Nucleus accumbens (tissue), 56 donors: ENCODE measurements at places on chromosomes 2 and 18.

DNA sequence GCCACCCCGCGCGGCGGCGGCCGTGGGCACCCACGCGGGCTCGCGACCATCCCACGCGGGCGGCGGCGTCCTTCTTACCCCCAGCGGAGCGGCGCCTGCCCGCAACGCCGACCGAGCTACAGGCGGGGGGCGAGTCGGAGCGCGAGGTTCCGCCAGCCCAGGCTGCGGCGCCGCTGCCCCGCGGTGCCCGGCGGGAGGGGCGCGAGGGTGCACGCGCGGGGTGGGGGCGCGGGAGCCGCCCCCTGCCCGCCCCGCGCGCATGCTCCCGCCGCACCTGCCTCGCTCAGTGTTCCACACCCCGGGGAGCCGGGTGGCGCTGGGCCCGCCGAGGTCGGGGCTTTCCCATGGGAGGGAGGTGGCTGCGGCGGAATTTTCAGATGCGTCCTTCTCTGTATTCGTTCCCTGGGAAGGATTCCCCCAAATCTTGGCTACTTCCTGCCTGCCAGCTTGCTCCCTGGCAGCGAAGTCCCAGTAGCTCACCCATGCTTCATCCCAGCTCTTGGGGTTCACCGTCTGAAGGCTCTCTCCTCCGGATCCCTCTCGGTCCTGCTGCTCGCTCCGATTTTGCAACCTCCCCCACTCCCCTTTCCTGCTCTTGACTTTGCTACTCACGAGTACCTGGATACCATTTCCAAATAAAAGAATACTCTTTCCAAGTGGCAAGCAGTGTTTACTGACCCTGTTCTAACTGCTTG, at the start of gene L3MBTL4:
Gene L3MBTL4, minus strand, starts transcription at position 189 of the 695 bp plus-strand sequence. CDS start 103,286 bp downstream, outside the sequence.
- DNase-seq: peak; percentile 54

GRCh38 chr18:24060644-24061043, 46.1 kb downstream of the TTC39C start:
- no peak for DNase-seq

- no peak for DNase-seq
Observed at GRCh38 chr18:9380621-9381395, 46.2 kb downstream of the TWSG1 start.

DNA sequence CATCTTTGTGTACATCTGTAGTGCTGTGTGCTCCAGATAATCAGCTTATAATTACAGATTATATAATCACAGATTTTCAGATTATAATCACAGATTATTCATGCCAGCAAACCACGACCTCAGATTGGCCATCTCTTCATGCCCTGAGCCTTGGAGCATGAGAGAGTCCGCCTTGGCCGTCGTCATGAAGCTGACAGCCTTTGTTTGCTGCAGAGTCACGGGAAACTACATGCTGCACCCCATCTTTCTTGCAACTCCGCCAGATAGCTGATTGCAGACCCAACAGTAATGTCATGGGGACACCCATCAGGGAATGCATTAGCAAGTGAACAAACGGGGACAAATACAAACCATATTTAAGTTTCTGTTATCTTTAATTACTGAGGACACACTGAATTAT, 7.3 kb downstream of the TMEM178A start:
- DNase-seq: no peak

DNA sequence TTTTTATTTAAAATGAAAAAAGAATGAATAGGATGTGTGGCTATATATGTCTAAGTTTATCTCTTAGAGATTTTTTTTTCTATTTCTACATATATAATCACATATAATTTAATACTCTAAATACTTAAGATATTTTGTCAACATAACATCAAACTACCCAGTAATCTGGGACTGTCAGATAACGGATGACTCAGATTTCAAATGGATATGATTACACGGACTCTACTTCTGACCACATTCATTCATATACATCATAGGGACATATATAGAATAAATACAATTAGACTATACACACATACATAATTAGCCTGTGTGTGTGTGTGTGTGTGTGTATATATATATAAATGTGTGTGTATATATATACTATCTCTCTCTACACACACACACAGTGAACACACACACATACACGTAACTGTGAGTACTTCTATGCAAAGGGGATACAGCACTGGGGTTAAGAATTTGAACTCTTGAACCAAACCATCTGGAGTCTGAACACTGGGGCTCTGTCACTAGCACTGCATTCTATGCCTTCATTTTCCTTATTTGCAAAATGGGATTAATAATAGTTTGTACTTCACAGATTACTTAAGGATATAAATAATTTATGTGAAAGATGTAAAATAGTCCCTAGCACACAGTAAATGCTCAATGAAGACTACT, 59.5 kb downstream of the CHN1 start:
- no peak for DNase-seq

DNA sequence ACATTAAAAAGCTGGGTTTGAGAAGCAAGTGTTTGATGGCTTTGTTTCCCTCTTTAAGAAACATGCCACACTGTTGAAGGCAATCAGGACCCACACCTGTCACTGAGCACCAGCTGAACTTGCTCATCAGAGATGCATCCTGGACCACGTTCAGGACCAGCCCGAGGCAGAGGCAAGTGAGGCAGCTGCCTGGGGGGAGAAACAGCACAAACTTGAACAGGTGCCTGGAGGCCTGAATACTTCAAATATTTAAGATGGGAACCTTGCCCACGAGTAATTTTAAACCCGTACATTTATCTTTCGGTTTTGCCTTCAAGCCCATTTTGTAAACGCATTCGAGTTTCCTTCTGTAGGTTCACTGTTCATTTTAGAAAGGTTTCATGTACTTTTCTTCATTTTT, 421.3 kb downstream of the NYAP2 start:
- no peak for DNase-seq

GRCh38 chr2:190759749-190760213, 110.9 kb downstream of the NAB1 start:
- DNase-seq: no peak

DNA sequence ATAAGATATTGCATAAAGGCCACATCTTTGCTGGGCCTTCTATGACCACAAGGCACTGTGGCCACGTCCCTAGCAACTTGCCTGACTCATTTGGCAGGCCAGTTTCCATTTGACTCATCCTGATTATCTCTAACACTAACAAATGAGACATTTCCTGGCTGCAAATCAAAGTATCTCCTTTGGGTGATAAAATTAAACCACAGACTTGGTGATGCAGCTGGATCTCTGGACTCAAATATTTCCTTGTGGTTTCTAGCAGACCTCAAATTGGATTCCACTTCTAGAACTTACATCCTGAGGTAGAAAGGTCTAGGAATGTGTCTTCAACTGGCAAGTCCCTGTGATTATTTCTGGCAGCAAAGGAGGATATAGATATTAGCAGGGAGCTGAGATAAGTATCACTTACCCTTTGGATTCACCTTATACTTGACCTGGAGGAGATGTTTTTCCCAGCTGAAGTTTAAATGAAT, 167.9 kb upstream of the NXPH2 start:
- no peak for DNase-seq

DNA sequence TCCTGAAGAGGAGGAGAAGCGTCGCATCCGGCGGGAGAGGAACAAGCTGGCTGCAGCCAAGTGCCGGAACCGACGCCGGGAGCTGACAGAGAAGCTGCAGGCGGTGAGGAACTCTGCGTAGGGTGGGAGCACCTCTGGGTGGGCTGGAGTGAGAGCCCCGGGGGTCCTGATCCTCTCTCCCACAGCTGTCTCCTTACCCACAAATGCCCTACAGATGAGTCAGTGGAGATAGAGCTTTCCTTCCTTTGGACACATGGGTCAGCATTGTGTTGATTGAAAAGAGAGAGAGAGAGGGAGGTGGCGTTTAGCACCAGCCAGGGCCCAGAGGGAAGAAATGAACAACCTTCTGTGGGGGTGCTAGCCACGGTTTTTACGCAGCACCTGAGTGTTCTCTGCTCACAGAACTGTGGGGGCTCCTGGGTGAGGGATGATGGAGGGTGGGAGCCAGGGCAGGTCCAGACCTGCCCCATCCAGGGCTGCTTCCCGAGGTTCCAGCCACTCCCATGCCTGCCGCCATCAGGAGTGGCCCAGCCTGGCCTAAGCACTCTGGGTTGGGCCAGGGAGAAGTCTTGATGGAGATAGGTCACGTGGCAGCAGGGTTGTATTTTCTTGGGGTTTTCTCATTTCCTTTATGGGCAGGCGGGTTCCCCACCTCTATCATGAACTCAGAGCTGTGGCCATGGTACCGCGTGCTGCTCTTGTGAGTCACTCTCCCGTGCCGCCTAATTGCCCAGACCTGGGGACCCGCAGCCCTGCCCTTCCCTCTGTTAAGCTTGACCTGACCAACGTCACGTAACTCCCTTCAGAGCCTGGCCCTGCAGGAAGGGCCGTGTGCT, 16.3 kb downstream of the FOSL2 start:
- no peak for DNase-seq

- no peak for DNase-seq
Observed at GRCh38 chr2:69545477-69545932, 98.0 kb downstream of the AAK1 start.

GRCh38 chr2:190786404-190787166, 94.0 kb upstream of the GLS start:
- DNase-seq: no peak
